ENCODE measurements at places on chromosomes 3 and 15.

GRCh38 chr3:106839576-106840280 is 537.5 kb upstream of the CCDC54 start:
- peak; percentile 25 for DNase-seq

DNA sequence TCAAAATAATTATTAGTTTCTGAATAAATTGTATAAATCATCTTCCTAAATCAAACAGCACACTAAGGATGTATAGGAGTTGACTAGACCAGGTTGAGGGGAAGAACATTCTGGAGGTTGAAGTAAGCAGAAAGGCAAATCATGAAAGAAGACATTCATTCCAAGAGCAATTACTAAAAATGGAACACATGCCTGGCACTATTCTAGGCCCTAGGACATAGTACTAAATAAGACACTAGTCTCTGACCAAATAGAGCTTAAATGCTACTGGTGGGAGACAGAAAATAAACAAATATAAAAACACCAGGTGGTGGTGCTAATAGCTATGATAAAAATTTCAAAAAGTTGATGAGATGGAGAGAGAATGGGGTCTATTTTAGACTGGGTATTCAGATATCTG is 190.1 kb downstream of the TBC1D5 start:
- no peak for DNase-seq

DNA sequence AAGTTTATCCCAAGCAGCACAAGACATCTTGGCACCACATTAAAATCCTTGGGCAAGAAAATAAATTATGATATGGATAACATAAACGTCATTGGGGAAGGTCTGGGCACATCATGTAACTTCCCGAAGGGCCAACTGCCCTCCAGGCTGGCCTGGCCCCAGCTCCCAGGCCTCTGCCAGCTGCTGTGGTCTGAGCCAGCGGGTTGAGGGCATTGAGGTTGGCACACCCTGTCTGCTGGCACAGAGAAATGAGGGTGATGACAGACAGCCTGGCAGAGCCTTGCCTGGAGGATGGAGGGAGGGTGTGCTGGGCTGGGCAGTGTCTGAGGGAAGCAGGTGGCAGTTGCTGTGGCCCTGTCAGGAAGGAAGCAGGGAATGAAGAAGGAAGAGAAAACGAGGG is 3.3 kb upstream of the RBSN start:
- DNase-seq: no peak

DNA sequence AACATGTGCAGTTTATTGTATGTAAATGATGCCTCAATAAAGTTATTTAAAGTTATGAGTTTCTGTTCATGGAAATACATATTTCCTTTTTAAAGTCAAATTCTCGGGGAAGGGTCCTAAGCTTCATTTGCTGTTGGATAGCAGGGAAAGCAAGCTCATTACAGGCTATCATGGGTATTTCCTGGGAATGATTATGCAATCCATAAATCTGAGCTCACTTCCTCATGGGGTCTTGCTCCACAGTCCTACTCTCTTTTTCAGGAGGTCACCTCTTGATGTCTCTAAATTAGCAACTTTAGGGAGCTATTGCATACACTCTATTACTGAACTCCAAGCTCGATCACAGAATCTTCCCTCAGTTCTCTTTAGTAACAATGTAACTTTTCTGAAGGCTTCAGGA is 69.9 kb upstream of the TP63 start:
- DNase-seq: no peak

- no peak for DNase-seq
These were observed 71.9 kb downstream of the CADPS start for GRCh38 chr3:62803276-62803675.
